ENCODE measurements at places on chromosomes 16 and 17.
A peak's percentile ranks its signal among the peaks of the same experiment; 100 is the strongest.

DNA sequence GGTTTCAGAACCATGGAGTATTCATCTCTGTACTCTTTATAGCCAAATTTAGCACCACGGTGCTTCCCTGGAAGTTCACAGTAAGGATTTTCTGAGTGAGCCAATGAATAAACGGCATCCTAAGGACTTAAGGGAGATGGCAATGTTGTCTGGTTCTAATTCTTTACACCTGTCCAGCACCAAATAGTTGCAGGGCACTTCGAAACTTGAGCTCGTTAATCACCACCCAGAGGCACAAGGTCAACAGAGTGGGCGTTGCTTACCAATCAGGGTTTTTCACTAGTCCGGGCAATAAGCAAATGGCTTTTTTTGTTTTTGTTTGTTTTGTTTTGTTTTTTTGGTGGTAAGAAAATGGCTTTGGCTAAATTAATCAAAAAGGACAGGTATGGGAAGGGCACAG is 28.2 kb upstream of the TMEM220 start:
- DNase-seq, result no peak

DNA sequence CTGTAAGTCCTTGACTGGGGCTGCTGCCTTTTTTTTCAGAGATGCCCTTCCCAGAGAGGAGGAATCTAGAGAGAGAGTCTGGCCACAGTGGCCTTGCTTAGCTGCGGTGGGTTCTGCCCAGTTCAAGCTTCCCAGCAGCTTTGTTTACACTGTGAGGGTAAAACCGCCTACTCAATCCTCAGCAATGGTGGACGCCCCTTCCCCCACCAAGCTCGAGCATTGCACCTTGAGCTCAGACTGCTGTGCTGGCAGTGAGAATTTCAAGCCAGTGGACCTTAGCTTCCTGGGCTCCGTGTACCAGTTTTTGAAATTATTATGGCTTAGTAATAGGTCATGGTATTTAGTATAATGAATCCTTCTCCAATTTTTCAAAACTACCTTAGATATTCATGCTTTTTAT is 395.4 kb downstream of the NPIPA7 start:
- DNase-seq, result no peak

DNA sequence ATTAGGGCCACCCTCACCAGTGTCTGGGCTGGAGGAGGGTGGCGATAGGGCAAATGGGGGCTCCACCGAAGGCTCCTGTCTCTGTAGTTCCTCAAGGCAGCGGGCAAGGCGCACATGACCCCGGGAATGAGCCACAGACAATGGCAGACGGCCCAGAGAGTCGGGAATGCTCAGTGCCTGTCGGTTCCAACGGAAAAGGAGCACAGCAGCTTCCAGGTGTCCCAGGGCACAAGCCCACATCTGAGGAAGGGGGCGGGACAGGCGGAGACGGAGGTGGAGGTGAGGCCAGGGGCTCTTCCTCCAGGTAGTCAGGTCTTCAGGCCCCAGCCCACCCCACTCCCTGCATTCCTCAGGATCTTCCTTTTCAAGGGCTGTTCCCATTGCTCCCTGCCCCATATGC is 5.1 kb upstream of the SPAG7 start:
- no peak for DNase-seq

- DNase-seq, result no peak
Observed at GRCh38 chr17:34371405-34372100, 8.5 kb upstream of the CCL1 start.

GRCh38 chr17:81652906-81653771 is 3.2 kb downstream of the PDE6G start:
- DNase-seq, result no peak

GRCh38 chr16:27301236-27301861 is 12.4 kb upstream of the IL4R start:
- DNase-seq, result no peak

- no peak for DNase-seq
Observed at GRCh38 chr17:50148226-50149090, 2.0 kb downstream of the PPP1R9B start.

DNA sequence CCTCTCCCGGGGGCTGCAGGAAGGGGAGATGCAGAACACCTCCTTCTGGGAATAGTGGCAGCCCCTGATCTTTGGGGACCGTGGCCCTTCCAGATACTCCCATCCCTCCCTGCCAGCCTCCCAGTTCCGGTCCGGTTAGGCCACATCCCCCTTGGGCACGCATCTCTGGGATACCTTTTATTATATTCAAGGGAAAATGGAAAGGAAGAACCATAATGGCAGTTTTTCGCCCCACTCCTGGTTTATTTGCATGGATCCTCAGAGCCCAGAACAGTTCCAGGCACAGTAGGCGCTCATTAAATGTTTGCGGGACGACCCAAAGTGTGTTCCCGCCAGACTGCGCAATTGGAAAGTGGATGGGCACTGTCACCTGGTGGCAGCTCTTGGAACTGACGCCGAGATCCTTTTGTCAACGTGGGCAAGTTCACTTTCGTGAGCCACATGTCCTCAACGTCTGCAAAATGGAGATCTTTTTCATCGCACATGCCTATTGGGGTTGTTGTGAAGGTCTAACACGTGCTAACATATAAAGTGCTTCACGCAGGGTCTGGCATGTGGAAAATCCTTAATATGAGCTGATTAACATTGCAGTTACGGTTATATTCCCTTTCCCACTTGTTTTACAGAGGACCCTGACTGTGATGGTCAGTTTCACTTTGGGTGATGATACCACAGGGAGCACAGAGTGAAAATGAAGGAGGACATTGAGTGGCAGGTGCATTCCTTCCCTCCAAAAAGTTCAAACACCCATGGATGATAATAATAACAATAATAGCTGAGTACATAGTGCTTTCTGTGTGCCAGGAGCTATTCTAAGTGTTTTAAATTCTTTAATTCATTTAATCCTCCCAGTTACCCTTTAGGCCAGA is 1.7 kb upstream of the GPRC5B start:
- DNase-seq, result peak; percentile 83

DNA sequence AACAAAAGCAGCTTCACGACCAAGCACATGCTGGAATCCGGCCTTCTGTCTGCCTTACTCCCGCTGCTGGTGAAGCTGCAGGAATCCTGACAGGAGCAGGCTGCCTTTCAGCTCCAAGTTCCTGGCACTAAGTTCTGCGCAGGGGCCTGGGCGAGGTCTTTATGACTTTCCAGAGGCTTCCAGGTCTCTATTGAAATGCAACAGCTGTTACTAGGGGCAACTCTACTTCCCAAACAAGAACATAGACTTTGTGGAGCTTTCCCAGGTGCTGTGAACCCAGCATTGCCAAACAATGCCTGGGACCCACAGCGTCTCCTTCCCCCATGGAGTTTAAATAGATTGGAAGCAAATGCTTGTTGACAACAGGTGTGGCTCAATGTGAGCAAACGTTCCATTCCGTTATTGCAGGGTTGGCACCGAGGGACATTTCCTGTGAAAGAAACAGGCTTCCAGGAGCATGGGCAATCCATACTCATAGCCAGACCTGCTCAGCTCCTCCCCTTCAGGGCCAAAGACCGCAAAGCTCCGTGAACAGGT is 156.0 kb downstream of the CDH13 start:
- no peak for DNase-seq
